ENCODE measurements at places on chromosomes 4 and X.

- DNase-seq: no peak
These were observed 5.5 kb upstream of the PAK3 start for GRCh38 chrX:111090458-111090857.

GRCh38 chr4:132502096-132502552 lies 647.0 kb upstream of the PCDH10 start:
- DNase-seq: no peak

- no peak for DNase-seq
These were observed 378.6 kb downstream of the UNC5C start for GRCh38 chr4:95170176-95170575.

DNA sequence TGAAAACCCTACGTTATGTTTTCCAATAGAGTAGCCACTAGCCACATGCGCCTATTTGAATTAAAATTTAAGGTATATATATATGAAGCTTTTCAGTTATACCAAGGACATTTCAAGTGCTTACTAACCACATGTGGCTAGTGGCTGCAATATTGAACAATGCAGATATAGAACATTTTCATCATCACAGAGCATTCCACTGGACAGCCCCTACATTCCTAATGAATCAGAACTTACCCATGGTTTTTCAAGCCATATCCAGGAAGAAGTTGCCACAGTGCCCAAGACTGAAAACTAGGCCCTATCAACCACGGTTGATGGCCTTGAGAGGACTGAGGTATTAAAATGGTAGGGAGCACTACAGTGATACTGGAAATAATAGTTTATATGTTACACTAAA lies 29.7 kb downstream of the NEK1 start:
- no peak for DNase-seq

GRCh38 chr4:93351846-93352245 lies 476.7 kb upstream of the ATOH1 start:
- no peak for DNase-seq

GRCh38 chr4:151772274-151772673 lies 11.5 kb upstream of the GATB start:
- DNase-seq: no peak

- DNase-seq: no peak
These were observed 2.1 kb downstream of the UGT8 start for GRCh38 chr4:114600672-114601071.

- DNase-seq: no peak
These were observed 624.2 kb upstream of the AGA start for GRCh38 chr4:178066338-178066941.

GRCh38 chr4:87060957-87061356 lies 126.1 kb downstream of the AFF1 start:
- no peak for DNase-seq

GRCh38 chrX:114071412-114071811 lies 512.5 kb upstream of the HTR2C start:
- DNase-seq: no peak

GRCh38 chrX:55074851-55075467 lies at the start of gene PAGE2B:
TSS of gene PAGE2B (plus strand) at chrX:55075030. CDS start at chrX:55076042, 1,012 bp downstream.
- no peak for DNase-seq

GRCh38 chr4:8330821-8331574 lies 61.4 kb downstream of the HTRA3 start:
- DNase-seq: no peak

DNA sequence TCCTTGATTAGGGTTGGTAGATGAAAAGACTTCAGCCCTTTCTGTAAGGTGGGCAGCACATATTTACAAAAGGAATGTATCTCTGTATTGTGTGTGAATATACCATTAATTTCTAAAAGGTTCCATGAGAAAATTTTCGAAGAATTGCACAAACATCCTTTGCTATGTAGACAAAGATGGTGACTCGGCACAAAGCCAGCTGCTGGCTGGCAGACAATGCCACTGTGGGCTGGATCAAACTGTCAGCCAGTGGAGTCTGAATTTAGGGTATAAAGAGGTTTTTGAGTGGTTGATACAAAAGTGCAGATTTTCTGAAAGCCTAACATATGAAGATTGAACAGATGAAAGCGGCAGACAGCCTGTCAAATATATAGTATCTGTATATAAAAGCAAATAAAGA lies 5.6 kb upstream of the TXK start:
- no peak for DNase-seq

Measured in left renal pelvis (tissue), 4 donors.